Pancreas (tissue), 10 donors: ENCODE measurements at places on chromosomes 1 and 21. TPM values are rescaled to one million over a fixed set of nuclear protein-coding genes. Genes with fewer than 3 reads are reported as not detected.

Gene TRPM2
- 4.0 TPM for polyA plus RNA-seq

DNA sequence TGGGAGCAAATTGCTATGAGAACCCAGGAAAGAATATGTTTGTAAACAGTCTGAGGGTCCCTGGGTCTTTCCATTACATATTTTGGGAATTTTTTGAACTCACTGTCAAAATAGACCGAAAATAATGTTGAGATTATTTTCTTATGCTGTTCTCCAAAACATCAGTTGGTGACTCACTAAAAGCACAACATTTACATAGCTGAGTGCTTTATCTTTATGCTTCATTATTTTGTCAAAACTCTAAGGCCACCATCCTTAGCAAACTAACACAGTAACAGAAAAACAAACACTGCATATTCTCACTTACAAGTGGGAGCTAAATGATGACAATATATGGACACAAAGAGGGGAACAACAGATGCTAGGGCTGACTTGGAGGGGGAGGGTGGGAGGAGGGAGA lies 459.3 kb downstream of the ADGRL2 start:
- DNase-seq = no peak

DNA sequence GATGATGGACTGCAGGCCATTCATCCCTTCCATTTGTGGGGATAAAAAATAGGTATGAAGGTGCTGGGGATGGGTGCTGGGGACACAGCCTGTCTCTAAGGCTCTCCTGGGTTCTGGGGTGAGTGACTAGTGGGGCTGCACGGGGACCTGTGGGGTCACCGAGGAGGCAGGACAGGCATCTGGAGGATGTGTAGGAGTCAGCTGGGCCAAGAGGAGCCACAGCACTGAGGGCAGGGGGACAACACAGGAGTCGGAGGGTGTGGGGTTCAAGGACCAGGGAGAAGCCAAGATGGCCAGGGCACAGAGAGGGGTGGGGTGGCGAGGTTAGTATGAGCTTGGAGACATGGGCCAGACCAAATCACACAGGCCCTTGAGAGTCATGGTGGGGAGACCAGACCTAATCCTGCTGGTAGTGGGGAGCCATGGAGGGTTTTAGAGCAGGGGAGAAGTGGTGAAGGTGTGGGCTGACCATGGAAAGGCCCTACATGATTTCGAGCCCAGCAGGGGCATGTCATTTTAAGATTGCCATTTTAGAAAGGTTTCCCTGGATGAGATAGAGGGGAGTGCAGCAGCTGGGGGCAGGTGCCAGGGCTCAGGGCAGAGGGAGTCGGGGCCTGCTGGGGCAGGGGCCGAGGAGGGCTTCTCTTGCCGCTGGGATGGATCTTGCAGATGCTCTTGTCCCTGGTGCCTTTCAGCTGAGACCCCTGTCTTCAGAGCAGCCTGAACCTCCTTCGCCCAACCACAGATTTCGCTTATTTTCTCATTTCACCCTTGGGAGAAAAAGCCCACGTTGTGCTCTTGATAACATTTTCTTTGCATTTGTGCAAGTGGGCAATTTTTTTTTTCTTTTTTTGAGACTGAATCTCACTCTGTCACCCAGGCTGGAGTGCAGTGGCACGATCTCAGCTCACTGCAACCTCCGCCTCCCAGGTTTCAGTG lies 22.7 kb downstream of the SERINC2 start:
- no peak for DNase-seq

DNA sequence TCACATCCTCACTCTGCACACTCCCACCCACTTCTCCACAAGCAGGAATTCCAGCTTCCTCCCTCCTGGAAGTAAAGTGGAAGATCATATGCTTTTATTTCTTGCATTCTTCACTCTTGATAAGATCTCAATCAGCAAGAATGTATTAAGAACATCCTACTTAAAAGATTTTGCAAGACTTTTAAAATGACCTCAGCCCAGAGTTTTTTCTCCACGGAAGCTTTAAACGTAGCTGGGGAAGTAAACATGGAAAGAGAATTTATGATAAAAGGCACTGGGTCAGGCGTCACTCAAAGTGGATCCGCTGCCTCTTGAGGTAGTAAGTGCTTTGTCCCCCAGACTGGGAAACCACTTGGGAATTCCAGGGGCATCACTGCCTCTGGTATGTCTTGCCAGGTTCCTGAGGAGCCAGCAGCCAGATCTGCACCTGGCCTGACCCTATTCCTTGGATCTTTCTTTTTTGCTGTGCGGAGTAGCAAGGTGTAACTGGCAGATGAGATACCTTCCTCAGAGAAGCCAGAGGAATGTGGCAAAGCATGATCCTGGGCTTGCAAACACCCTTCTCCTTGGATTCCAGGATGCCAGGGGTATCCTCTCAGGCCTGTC lies 33.9 kb downstream of the CDK18 start:
- DNase-seq = no peak

GRCh38 chr1:46246548-46247435 lies 771 bp upstream of the RAD54L start:
- DNase-seq = no peak
